ENCODE measurements at places on chromosomes 1 and 21.

- DNase-seq, result no peak
These were observed 618.3 kb downstream of the SMYD3 start for GRCh38 chr1:245888809-245889208.

DNA sequence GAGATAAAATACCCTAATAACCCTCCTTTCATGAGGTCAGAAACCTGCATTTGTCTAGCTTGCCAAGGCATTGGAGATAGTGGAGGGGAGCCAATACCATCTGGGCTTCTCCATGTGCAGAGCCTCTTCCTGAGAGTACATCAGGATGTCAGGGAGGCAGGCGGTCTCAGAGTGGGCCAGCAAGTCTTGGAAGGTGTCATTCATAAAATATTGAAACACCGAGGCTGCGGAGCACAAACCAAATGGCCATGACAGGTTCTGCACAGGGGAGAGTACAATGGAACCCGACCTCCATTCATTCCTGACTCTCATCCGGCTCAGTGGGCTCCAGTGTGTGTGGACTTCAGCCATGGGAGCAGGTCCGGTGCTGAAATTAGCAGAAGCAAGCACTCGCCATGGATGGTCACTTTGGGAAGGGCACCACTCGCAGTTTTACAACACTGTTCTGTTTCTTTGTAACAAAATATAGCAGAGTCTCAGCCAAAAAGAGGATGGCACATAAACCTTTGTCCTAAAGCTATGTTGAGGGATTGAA, 446.6 kb downstream of the SIPA1L2 start:
- no peak for DNase-seq

GRCh38 chr1:188224263-188224662, 1395.5 kb downstream of the PLA2G4A start:
- DNase-seq, result no peak

GRCh38 chr1:14300991-14301703, 297.3 kb upstream of the KAZN start:
- DNase-seq, result no peak

GRCh38 chr1:205456383-205456867, 580 bp upstream of the BLACAT1 start:
- no peak for DNase-seq
